Suppressor macrophage treated with lipopolysaccharide for 1 hour (primary cell): ENCODE measurements at places on chromosomes 16 and 17.
A peak's percentile ranks its signal among the peaks of the same experiment; 100 is the strongest.

DNA sequence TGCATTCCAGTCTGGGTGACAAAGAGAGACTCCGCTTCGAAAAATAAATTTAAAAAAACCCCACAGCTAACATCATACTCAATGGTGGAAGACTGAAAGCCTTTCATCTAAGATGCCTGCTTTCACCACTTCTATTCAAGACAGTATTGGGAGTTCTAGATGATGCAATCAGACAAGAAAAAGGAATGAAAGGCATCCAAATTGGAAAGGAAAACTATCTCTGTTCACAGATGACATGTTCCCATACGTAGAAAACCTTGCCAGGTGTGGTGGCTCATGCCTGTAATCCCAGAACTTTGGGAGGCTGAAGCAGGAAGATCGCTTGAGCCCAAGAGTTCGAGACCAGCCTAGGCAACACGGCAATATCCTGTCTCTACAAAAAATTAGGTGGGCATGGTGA lies 31.1 kb downstream of the RANBP10 start:
- DNase-seq: no peak

DNA sequence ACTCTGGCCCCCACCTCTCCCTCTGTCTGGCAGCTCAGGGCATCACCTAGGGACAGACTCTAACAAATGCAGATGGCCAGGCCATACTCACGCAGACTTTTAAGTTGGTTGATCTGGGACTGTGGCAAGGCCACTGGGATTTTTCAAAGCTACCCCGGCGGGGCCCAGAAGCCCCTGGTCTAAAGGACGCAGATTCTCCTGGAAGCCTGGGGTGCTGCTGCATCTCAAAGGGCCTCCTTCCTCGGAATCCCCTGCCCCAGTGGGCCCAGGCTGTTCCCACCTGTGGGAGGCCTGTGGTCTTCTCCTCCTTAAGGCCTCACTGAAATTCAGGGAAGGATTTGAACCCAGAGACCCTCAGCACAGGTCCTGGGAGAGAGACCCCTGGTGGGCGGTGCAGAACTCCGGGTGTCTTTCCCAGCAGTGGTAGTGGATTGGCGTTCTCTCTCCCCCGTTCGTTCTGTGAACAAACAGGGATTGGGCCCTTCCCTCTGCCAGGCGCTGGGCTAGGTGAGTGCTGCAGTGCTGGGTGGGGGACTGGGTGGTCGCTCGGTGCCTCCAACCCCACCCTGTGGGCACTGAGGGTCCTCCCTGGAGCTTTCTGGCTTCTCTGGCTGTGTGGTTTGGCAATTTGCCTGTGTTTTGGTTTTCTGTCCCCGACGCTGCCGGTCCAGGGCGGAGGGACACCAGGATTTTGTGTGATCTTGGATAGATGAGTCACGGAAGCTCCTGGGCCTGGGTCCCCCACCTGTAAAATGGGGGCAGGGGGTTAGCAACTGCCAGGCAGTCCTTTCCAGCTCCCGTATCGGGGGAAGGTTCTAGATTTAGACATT lies 160.5 kb upstream of the GSE1 start:
- DNase-seq: no peak

GRCh38 chr17:44689477-44690217 lies at the start of gene CCDC43:
TSS of gene CCDC43 (minus strand) at chr17:44689776. CDS start at chr17:44689753, 23 bp downstream.
- peak; percentile 95 for DNase-seq

- DNase-seq: peak; percentile 63
These were observed 87.8 kb downstream of the SMG6 start for GRCh38 chr17:2215616-2216364.

DNA sequence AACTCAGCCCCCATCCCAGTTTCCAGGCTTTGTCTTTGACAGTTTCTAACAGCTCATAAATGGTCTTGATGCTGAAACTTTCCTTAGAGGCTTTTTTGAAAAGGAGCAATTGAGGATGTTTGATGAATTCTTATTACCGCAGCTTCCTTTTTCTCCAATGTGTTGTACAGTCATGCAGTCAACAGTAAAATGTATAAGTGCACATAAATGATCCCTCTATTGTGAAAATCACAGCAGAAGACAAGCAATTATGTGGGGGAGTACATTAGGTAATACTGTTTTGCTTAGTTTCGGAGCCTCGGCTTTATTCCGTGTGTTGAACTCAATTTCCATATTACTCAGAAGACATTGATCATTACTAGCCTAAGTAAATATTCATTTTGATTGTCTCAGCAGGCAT lies 673.7 kb downstream of the CDH8 start:
- DNase-seq: no peak

GRCh38 chr16:22653876-22654275 lies 143.2 kb downstream of the NPIPB5 start:
- DNase-seq: no peak

DNA sequence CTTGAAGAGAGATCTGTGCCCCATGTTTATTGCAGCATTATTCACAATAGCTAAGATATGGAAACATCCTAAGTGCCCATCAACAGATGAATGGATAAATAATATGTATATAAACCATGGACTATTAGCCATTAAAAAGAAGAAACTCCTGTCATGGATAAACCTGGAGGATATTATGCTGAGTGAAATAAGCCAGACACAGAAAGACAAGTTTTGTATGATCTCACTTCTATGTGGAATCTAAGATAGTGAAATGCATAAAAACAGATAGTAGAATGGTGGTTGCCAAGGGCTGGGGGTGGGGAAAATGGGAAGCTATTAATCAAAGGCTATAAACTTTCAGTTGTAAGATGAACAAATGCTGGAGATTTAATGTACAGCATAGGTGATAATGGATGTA lies 19.9 kb upstream of the HEATR6 start:
- DNase-seq: no peak

DNA sequence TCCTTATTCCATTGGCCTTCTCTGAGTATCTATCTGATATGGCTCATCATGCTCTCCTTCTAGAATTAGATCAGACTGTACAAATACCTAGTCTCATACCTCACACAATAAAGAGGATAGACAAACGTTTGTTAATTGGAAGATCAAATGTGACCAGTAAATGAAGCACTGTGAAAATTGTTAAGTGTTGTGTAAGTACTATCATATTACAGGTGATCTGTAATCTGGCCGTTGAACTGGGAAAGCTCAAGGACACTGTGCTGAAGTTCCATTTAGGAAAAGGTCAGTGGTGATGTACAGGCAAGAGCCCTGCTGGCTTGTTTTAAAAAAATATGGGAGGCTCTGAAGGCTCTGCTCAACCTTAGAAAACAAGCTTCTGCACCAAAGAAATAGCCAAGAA lies 38.5 kb upstream of the CORO6 start:
- DNase-seq: no peak

- DNase-seq: no peak
These were observed 33.5 kb upstream of the ABCA6 start for GRCh38 chr17:69175262-69175624.

DNA sequence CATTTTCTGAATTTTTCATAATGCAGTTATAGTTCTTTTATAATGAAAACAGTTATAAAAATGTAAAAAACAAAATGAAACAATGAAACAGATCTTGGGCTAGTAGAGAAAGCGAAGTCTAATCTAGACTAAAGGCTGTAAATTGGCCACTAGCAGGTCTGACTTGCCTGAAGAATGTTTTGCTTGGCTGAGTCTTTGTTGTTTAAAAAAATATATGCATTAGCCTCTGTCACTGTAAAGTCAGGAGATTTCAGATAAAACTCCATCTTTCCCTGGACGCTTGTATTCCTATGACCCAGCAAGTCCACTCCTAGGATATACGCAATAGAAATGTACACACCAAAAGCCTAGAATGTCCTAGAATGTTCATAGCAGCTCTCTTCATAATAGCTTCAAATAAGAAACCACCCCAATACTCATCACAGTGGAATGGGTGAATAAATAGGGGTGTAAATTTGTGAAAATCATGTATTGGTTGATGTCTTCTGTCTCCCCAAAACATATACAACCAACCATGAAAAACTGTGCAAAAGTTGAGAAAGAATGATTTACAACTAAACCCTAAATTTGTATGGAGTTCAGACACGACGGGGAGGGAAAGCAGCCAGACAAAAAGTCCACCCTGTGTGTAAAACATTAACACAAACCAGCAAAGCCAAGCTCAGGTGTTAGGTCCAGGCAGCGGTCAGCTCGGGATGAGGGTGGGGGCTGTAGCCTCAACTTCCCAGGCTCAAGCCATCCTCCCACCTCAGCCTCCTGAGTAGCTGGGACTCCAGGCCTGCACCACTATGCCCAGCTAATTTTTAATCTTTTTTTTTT lies 37.7 kb upstream of the MEAK7 start:
- DNase-seq: no peak

DNA sequence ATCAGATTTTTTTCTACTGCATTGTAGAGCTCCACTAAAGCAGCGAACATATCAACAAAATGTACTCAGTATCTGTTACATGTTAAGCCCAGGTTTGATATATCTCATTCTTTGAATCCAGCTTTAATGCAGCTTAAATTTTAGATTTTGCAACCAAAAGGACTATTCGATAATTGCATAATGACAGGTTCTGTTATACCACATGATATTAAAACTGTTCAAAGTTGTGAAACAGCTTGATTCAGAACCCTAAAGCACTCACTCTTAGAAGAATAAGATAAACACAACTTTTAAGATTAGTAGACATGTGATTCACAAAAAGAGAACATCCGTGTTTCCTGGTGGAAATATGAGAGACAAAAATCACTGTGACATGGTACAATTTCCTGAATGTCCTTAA lies 427.9 kb downstream of the CDH11 start:
- DNase-seq: no peak

- DNase-seq: no peak
These were observed 457.9 kb upstream of the CDH5 start for GRCh38 chr16:65908568-65908967.

- DNase-seq: no peak
These were observed 3.2 kb upstream of the EXOSC6 start for GRCh38 chr16:70254965-70255286.

GRCh38 chr16:4358831-4359561 lies 7.9 kb upstream of the PAM16 start:
- peak; percentile 76 for DNase-seq

GRCh38 chr17:17305281-17305801 lies 2.2 kb downstream of the NT5M start:
- peak; percentile 67 for DNase-seq

DNA sequence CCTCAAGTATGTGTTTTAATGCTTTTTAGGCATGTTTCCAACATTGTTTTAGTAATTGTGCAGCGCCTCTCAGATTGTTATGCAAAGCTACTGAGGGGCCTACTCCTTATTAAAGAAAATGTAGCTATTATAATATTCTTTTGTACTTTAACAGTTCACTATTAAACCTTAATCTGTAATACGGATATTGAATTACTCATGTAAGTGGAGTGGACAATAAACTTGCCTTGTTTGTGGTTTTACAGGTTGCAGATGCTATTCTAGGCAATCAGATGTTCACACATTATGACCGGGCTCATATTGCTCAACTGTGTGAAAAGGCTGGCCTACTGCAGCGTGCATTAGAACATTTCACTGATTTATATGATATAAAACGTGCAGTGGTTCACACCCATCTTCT lies 41.0 kb downstream of the PTRH2 start:
- no peak for DNase-seq

DNA sequence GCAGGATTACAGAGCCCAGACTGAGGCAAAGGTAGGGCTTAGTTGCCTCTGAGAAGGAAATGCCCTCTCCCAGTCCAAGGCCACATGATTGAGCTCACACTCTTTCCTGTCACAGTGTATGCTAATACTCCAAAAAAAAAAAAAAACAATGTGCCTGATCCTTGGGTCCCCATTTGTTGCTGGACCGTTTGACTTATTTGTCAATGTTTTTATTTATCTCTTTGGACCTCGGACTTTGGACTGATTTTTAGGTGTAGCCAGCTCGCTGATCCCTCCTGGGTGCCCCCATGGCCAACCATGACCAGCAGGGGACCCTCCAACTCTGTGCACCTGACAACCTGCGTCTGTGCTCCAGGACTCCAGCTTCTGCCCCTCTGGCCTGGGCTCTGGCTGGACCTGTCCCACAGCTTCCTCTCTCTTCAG lies 622 bp upstream of the CCL16 start:
- DNase-seq: no peak

DNA sequence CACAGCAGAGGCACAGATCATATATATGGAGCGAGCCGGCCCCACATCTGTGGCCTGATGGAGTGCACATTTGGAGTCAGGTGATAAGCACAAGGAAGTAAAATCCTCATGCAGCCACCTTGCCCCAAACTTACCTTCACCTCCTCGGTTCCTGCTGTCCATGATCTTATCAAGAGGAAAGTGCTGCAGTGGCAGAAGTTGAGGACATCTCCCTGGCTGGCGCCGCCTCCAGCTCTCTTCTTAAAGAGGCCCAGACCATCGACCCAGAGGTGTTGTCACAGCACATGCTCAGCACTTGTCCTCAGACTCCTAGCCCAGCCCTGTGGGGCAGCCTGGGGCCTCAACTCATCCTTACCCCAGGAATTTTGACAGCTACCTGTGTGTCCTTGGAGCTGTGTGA lies 212.5 kb downstream of the CCDC182 start:
- DNase-seq: no peak

DNA sequence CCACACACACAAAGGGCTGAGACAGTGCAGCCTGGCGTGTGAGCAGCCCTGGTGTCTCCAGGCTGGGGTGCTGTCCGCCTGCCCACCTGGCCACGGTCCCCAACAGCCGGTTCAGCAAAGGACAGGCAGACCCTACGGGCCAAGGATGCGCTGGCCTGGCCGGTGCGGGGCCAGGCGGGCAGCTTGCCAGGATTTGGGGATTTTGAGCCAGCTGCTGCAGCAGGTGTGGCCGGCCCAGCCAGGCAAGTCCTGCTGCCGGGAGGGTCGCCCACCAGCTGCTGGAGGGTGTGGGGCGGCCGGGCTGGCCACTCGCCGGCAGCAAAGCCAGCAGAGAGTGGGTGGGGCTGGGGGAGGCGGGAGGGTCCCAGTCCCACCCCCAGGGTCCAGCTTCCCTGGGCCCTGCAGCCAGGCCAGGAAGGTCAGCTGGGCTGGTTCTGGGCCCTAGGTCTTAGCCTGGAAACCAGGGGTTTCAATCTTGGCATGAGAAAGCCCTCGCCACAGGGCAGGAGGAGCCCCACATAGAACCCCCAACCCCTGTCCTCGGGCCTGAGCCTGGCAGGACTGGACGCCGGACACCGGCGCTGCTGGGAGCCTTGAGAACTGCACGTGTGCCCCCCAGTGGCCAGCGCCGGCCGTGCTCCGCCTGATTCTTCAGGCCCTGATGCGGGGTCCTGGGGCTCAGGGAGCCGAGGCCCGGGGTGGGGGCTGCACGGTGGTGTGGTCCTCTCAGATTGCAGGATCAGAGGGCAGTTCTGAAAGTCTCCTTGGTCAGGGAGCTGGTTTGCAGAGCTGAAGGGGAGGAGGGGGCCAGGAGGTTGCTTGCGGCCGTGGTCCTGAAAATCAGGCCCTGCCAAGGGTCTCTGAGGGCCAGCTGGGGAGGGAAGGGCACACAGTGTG lies 17.6 kb upstream of the SSTR5 start:
- peak; percentile 50 for DNase-seq

DNA sequence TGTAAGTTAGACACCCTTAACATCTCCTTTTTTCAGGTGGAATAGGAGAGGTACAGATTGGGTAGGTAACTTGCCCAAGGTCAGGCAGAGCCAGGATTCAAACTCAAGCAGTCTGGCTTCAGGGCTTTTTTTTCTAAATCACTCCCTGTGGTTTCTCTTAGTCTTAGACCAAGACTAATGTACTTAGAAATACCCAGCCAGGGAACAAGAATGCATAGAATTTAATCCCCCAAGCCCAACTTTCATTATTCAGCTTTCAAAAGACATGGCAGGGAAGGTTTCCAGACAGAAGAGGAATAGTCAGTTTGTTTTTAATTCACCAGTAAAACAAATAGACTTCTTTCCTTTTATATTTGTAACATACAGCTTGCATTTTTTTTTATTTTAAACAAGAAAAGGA lies 305.2 kb upstream of the RBFOX1 start:
- no peak for DNase-seq
